ENCODE measurements at places on chromosomes 7 and 10. TPM values are rescaled to one million over a fixed set of nuclear protein-coding genes. Genes with fewer than 3 reads are reported as not detected.

GRCh38 chr10:61634746-61635145, 28.0 kb upstream of the CABCOCO1 start:
- DNase-seq: no peak

DNA sequence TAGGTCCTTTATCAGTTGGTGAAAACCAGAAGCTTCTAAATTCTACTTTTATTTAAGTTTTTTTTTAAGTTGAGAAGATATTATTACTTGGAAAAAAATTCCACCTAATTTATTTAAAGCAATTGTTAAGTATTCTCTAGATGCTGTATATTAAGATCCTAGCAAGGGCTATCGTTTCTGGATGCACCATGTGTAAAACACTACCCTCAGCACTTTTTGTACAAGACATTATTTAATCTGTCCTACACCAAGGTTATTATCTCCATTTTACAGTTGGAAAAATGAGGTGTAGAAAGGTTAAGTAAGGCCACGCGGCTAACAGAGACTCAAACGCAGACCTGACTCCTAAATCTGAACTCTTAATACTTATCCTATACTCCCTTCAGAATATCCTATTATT, 19.8 kb downstream of the RAB11FIP2 start:
- DNase-seq: no peak

DNA sequence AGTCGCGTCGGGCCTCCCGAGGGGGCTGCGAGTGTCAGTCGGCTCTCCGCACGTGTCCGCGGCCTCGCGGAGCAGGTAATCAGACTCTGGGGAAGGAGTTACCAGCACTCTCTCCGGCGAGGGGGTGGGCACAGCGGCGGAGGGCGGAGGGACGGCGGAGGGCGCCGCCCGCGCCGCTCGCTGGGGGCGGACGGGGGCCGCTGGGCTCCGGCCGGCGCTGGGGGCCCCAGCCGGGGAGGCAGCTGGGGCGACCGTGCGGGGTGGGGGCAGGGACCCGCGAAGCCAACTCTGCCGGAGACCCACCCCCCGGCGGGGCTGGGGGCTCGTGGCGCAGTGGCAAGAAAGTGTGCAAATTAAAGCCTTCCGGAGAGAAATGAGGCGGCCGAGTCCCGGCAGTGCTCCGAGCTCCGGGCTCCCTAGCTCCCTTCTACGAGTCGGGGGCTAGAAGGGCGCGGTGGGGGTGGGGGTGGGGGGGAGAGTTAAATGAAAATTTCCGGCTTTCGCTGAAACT, at the start of gene CDK6:
CDK6 (minus strand) TSS at position 85 of the 511 bp plus-strand sequence. CDS start 3,250 bp downstream, outside the sequence.
- DNase-seq: no peak

DNA sequence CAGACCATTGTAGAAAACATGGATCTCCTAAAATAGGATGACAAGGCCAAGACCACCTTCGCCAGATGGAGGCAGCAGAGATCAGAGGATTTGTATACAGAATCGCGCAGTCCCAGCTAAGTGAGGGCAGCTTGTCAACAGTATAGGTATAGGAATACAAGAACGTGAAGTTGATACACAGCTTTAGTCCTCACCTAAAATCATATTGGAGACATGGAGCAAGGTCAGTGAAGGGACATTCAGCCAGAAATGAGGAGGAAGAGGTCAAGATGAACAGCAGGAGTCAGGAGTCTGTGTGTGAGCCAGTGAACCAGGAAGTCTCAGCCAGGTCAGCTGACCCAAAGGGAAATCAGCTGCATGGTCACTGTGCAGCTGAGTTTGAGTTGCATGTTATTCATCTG, 263.4 kb upstream of the PRKCQ start:
- no peak for DNase-seq

DNA sequence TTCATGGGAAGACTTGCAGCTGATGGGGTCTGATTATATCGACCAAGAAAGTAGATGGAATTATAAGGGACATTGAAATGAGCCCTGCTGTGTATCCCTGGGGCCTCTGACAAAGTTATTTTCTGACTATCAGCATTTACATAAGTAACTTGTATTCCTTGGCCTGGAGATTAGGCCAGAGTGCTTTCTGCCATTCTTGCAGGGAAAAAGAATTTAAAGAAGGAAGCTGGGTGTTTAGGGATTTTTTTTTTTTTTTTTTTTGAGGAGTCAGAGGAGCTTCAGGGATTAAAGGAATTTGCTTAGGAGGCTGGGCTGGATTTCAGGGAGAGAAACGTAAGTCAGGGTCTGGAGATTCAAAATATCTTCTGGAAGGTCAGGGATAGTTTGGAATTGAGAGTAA, 4.6 kb downstream of the SPAM1 start:
- no peak for DNase-seq

GRCh38 chr10:131790021-131790420, 110.8 kb upstream of the PPP2R2D start:
- no peak for DNase-seq

DNA sequence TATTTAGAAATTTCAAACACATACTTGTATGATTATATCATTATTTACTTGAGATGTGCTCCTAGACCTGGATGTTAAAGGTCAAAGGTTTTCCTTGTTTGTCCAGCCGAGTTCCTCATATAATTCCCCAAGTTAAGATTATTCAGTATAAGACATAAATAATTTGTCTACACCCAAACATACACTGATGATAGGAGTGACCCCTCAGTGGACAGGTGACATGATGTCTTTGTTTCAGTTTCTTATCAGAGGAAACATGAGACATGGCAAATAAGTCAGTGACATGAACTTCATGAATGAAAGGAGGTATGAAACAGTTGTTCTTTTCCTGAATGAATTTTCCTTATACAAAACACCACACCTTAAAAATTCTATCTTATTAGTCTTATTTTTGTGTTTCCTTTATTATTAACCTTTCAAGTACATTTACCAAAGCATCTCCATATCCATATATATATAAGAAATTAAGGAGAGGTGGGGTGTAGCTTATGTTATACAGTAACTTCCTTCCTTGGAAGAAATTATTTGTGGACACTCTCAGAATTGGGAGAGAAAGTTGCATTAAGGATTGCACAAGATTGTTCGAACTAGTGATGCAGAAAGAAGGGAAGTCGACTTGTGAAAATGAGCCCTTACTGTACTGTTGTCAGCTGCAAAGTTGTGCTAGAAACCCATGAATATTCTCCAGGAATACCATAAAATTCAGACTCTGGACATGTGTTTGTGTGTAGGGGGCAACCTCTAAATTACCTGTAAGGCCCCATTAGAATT, 60.5 kb downstream of the POM121L12 start:
- no peak for DNase-seq

DNA sequence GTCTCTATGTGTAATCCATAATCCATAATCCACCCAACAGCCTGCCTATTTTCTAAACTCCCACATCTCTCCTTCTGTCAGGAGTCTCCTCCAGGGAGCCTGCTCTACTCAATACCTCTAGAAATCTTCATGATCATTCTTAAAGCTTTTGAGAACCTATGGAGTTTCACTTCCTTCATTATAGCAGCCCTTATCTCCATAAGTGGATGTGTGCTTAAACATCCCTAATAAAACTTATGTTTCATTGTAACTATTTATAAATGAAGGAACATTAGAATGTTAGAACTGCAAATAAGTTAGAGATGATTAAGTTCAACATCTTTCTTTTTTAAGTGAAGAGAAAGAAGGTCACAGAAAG, 8.5 kb downstream of the CPED1 start:
- DNase-seq: no peak

GRCh38 chr10:128052696-128053095, 73.5 kb downstream of the MKI67 start:
- no peak for DNase-seq

- DNase-seq: no peak
These were observed 84.0 kb upstream of the TMEM248 start for GRCh38 chr7:66837007-66837406.

DNA sequence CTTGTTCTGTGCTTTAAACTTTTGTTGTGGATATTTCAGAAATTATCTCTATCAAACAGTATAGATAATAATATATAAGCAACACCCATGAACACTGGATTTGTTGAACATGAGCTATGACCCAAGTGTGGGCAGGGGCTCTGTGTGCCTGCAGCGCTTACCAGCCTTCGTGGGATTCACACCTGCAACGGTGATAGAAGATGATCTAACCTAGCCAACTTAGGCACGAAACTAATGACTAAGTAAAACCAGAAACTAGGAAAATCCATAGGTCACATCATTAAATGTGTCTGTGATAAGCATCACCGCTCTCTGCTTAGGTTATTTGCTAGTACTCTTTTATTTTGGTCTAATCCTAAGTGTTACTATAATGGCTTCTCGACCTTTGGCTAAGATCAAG, 18.0 kb downstream of the SPAG6 start:
- DNase-seq: no peak

DNA sequence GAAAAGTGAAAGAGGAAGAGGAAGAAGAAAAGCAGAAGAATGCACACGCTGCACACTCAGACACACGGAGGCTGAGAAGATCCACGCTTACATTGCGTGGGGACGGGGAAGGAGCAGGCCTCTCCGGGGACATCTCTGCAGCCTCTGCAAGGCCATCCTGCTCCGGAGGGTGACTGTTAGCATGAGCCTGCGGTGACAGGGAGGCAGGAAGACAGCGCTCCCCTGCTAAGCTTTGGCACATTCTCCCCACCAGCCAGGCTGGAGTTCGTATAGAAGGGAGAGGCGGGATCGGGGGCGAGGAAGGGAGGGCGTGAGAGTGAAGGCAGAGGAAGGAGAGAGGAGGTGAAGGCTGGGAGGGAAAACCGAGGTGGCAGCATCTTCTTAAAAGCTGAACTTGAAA, 366.0 kb upstream of the SHH start:
- no peak for DNase-seq

- DNase-seq: peak; percentile 30
These were observed 18.8 kb upstream of the AOAH start for GRCh38 chr7:36742911-36743775.

DNA sequence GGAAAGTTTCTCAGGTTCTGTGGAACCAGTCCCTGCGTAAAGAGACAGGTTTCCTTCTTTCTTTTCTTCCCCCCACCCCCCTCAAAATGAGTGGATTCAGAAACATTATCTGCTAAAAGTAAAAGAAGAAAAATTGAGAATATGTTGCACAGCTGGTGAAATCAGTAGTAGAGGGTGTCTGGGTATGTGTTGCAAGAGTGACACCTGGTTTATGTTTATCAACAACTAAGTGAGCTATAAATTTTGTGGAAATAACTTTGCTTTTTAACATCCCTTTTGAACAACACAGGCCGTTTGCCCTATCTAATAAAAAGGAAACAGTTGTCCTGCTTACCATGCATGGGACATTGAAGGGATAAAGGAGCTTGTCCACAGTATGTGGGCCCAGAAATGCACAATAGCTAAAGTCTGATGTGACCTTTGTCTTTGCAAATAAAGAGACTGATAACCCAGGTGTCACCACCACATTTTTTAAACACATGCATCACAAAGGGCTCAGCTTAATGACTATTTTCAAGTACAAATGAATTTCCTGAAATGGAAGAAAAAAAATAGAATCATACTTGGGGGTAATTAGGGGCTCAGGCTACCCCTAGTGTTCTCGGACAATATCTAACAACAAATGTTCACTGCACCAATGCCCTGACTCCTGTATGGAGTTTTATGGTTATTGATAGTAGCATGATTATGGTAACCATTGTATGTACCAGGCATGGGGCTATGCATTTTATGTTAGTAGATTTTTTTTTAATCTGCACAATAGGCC, 221.7 kb upstream of the TCF7L2 start:
- no peak for DNase-seq

- no peak for DNase-seq
These were observed 481.6 kb downstream of the PARD3 start for GRCh38 chr10:34333513-34333912.

GRCh38 chr7:157666530-157667040, 329.8 kb downstream of the DNAJB6 start:
- no peak for DNase-seq

DNA sequence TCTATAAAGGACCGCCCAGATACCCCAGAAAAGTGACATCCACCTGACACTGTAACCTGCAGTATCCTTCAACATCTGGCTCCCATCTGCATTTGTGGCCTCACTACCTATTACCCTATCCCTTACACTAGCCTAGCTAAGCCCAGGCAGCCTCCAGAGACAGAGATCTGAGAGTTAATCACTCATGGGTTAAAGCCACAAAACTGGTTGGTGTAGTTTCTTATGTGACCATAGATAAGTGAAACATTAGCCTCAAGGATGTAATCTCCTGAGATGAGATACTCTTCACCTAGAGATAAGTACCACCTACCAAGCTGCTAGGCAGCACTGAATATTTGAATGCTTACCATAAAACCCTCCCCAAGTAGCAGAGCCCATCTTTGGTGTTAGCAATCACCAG, 35.4 kb downstream of the CTTNBP2 start:
- no peak for DNase-seq

DNA sequence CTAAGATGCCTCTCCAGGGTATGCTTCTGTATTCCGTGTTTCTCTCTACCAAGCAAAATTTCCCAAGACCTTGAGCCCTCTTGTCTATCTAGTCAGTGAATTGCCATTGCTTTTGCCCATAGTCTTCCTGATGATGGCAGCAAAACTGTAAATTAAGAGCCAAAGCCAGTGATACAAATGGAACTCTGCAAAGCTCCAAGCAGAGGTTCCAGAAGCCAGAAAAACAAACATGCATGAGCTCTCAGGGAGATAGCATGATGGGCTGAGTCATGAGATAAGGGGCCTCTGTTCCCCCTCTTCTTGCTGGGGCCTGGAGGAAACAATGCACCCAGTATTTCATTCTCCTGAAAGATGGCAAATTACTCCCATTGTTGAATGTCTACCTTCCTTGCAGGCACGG, 24.7 kb downstream of the LSMEM1 start:
- DNase-seq: no peak

GRCh38 chr7:118264836-118265235, 40.3 kb downstream of the ANKRD7 start:
- DNase-seq: no peak

DNA sequence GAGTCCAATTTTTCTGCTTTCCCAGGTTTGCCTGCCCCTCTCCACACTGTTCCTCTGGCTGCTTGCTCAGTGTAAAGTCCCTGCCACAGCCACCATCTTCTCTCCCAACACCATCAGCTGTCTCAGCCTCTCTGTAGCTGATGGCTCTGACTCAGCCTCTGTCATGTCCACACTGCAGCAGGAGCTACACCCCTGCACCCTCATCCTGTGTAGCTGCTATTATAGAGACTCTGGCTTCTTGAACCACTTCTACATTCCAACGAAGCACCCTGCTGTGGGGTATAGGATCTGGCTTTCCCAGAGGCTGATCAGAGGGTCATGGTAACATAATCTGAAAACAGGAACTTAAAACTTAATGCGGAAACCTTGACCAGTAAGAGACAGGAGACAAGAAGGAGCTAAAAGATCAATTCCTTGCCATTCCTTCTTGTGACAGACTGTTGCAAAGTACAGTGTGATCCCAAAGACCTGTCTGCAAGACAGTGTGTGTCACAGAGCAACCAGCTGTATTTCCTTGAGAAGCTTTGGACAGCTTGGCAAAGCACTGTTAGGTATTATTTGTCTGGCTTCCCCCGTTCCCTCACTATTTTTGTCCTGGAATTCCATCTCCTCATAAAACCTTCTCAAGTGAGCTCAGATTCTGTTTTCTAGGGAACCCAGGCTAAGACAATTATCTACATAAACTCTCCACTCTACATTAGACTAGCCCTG, 42.3 kb downstream of the NRCAM start:
- no peak for DNase-seq

- DNase-seq: no peak
These were observed 9.3 kb upstream of the PAPOLB start for GRCh38 chr7:4871056-4871680.

The LIPM gene
- total RNA-seq: not detected

The GBF1 gene
- 31.4 TPM for total RNA-seq

The MMD2 gene
- not detected for total RNA-seq

The CRHR2 gene
- total RNA-seq: not detected

The HOXA7 gene
- 12.8 TPM for total RNA-seq

The ELOVL3 gene
- total RNA-seq: not detected

The PKD1L1 gene
- 0.07 TPM for total RNA-seq

The H2BK1 gene
- total RNA-seq: not detected

The STEAP2 gene
- 2.0 TPM for total RNA-seq

The SCART1 gene
- total RNA-seq: 1.0 TPM

The CARD11 gene
- not detected for total RNA-seq

The RUFY2 gene
- total RNA-seq: 15.7 TPM

Data from gastrocnemius medialis (tissue), 4 donors.